Astrocyte (in vitro differentiated cells and primary cell): ENCODE measurements at places on chromosomes 16 and 17. TPM values are rescaled to one million over a fixed set of nuclear protein-coding genes. Genes with fewer than 3 reads are reported as not detected.

DNA sequence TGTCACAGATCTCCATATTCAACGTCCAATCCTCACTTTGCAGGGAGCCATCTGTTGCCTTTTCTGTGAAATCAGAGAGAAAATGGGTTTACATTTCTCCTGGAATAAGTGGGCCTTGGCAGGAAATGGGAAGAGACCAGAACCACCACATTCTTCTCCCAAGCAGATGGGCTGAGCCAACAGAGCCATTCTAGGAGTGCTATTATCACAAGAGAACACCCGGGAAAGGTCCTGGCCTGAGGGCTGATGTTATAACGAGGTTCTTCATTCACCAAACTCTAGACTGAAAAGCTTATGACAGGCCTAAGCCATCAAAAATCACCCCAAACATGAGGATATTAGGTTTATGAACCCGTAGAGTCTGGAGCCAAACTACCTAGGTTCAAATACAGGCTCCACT lies 64.7 kb downstream of the TOM1L2 start:
- no peaks in the 10 kb centered on the region for H3K27me3 ChIP-seq
- no peak overlapping the region for H3K27ac ChIP-seq
- no peak for DNase-seq
- no peaks in the 10 kb centered on the region for H3K36me3 ChIP-seq

GRCh38 chr17:41589301-41589700 lies 2.6 kb upstream of the KRT14 start:
- peaks cover 14% of the 10 kb centered on the region for H3K27me3 ChIP-seq
- no peak overlapping the region for H3K27ac ChIP-seq
- no peaks in the 10 kb centered on the region for H3K4me1 ChIP-seq

- H3K4me1 ChIP-seq = no peaks in the 10 kb centered on the region
- no peaks in the 10 kb centered on the region for H3K27me3 ChIP-seq
- H3K27ac ChIP-seq = no peak overlapping the region
- no peaks in the 10 kb centered on the region for H3K36me3 ChIP-seq
- DNase-seq = peak; percentile 64
These were observed 143.3 kb downstream of the PITPNC1 start for GRCh38 chr17:67520252-67520906.

DNA sequence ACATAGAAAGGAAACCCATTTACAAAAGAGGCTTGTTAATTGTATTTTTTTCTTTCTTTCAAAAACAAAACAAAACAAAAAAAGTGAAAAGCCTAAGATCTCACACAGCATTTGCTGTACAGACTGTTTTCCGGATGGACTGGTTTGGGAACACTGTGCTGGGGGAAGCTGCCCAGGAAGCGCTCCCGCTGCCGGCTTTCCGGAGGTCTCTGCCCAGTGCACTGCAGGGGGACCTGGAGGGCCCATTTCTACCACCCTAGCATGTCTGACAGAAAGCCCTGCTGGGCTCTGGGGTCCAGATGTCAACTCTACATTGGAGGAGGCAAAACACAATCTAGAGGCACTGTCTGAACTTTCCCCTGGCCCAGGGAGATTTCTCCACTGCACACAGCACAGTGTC lies 26.3 kb upstream of the CLEC18B start:
- H3K4me1 ChIP-seq = peaks cover 27% of the 10 kb centered on the region
- H3K36me3 ChIP-seq = peaks cover 2% of the 10 kb centered on the region
- H3K27ac ChIP-seq = no peak overlapping the region

DNA sequence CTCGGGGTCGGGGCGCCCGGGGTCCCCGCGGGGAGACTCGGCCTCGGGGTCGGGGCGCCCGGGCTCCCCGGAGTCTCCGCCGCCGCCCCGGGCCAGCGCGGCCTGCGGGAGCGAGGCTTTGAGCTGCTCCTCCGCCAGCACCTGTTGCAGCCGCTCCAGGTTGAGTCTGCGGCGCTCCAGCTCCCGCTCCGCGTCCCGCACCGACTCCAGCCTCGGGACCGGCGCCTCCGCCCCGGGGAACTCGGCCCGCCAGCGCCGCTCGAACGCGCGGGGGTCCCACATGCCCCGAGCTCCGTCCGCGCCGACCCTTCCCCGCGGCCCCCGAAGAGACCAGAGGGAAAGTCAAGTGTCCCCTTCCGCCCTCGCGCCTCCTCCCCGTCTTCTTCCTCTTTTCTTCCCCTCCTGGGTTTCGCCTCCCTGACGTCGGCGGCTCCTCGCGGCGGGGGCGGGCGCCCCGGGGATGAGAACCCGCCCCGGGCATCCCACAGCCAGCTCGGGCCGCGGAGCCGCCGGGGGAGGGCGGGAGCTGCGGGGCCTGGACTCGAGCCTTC lies 40.8 kb upstream of the BHLHA9 start:
- H3K27ac ChIP-seq = no peak overlapping the region
- H3K27me3 ChIP-seq = peaks cover 45% of the 10 kb centered on the region
- peak overlapping the region; percentile 5 for H3K4me3 ChIP-seq

DNA sequence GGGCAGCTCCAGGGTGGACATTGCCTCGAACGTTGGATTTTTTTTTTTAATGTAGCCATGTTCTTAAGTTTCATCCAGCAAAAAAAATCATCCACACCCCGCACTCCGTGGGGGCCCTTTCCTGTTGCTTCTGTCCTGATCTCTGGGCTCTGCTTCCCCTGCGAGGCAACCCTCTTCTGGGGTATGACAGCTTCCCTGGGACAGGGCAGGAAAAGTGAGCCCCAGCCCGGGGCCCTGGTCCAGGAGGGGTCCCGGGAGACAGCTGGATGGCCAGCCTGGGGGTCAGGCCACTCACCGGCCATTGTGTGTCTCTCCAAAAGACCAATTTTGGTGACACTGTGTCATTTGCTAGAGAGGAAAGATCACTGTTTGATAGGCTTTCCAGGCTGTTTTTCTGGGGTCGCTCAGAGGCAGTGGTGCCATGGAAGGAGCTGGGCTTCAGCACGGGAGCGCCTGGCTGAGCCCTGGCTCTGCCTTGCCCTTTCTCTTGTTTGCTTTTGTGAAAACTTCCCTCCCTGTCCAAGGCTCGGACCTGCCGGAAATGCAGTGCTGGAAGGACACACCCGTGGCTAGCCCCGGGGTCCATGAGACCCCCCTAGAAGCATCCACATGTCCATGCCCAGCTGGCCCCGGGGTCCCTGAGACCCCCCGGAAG lies 41.0 kb upstream of the CHMP6 start:
- DNase-seq = no peak
- H3K4me1 ChIP-seq = no peaks in the 10 kb centered on the region
- no peaks in the 10 kb centered on the region for H3K27me3 ChIP-seq
- H3K4me3 ChIP-seq = no peak overlapping the region
- no peak overlapping the region for H3K27ac ChIP-seq
- H3K36me3 ChIP-seq = peaks cover 5% of the 10 kb centered on the region

- H3K36me3 ChIP-seq = no peaks in the 10 kb centered on the region
- H3K27ac ChIP-seq = peak overlapping the region; percentile 87
- H3K4me1 ChIP-seq = peaks cover 23% of the 10 kb centered on the region
- H3K4me3 ChIP-seq = no peak overlapping the region
- H3K27me3 ChIP-seq = no peaks in the 10 kb centered on the region
- peak; percentile 84 for DNase-seq
These were observed 43.1 kb upstream of the MYH10 start for GRCh38 chr17:8673612-8674011.

GRCh38 chr16:67594956-67595355 lies 32.6 kb downstream of the CTCF start:
- H3K36me3 ChIP-seq = no peaks in the 10 kb centered on the region
- DNase-seq = peak; percentile 80
- no peak overlapping the region for H3K27ac ChIP-seq
- H3K27me3 ChIP-seq = no peaks in the 10 kb centered on the region
- no peak overlapping the region for H3K4me3 ChIP-seq

GRCh38 chr17:62703261-62703775 lies 75.8 kb downstream of the MRC2 start:
- no peaks in the 10 kb centered on the region for H3K36me3 ChIP-seq
- peak; percentile 16 for DNase-seq
- peak overlapping the region; percentile 71 for H3K27ac ChIP-seq
- no peaks in the 10 kb centered on the region for H3K27me3 ChIP-seq

PDE6G gene
- total RNA-seq = not detected in 2 replicates

PHAF1 gene
- 16.1 and 17.1 TPM in 2 replicates for total RNA-seq

CHRNB1 gene
- 9.7 and 11.7 TPM in 2 replicates for total RNA-seq

MYH1 gene
- total RNA-seq = not detected in 2 replicates
